Uterus (tissue), 4 donors: ENCODE measurements at places on chromosomes 7 and 10. TPM values are rescaled to one million over a fixed set of nuclear protein-coding genes. Genes with fewer than 3 reads are reported as not detected.

The TCTN3 gene
- 28.7 TPM for total RNA-seq

The BLVRA gene
- 20.4 TPM for total RNA-seq

DNA sequence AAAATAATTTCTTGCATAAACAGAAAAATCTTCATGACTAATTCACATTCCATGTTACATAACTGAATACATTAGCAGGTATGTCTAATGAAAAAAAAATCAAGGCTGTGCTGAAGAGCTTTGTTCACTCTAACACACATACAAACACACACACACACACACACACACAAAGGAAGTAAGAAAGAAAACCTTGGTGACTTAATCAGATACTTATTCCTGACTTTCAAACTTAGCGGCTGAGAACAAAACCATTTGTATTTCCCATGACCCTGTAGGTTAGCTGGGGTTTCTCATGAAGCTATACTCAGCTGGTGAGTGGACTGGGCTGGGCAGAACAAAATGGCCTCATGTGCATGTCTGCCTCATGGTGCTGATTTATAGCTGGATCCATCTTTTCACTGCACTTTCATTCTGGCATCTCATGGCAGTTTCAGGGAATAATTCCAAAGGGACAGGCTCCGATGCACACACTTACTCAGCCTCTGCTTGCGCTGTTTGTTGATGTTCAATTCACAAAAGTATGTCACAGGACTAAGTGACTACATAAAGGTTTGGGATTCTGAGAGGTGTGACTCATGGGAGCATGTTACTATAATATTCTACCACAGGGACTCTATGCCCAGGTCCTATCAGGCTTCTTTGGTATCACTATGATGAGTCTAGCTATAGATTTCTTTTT is 161.2 kb downstream of the PCLO start:
- no peak for DNase-seq
- H3K4me3 ChIP-seq = no peak overlapping the region
- no peaks in the 10 kb centered on the region for H3K4me1 ChIP-seq
- no peaks in the 10 kb centered on the region for H3K36me3 ChIP-seq

- no peaks in the 10 kb centered on the region for H3K4me1 ChIP-seq
- no peaks in the 10 kb centered on the region for H3K27me3 ChIP-seq
- H3K36me3 ChIP-seq = no peaks in the 10 kb centered on the region
- DNase-seq = peak; percentile 74
Measured at GRCh38 chr7:95545007-95545615, 51.2 kb downstream of the PDK4 start.

- H3K27me3 ChIP-seq = no peaks in the 10 kb centered on the region
- DNase-seq = no peak
- no peak overlapping the region for H3K4me3 ChIP-seq
- no peaks in the 10 kb centered on the region for H3K4me1 ChIP-seq
- no peaks in the 10 kb centered on the region for H3K36me3 ChIP-seq
- no peak overlapping the region for H3K27ac ChIP-seq
Measured at GRCh38 chr7:157851501-157852067, 514.8 kb downstream of the DNAJB6 start.

- no peak overlapping the region for H3K4me3 ChIP-seq
- H3K4me1 ChIP-seq = no peaks in the 10 kb centered on the region
- H3K27ac ChIP-seq = no peak overlapping the region
- DNase-seq = no peak
- no peaks in the 10 kb centered on the region for H3K27me3 ChIP-seq
- H3K36me3 ChIP-seq = no peaks in the 10 kb centered on the region
Measured at GRCh38 chr10:126520751-126521317, 132.6 kb upstream of the ADAM12 start.

DNA sequence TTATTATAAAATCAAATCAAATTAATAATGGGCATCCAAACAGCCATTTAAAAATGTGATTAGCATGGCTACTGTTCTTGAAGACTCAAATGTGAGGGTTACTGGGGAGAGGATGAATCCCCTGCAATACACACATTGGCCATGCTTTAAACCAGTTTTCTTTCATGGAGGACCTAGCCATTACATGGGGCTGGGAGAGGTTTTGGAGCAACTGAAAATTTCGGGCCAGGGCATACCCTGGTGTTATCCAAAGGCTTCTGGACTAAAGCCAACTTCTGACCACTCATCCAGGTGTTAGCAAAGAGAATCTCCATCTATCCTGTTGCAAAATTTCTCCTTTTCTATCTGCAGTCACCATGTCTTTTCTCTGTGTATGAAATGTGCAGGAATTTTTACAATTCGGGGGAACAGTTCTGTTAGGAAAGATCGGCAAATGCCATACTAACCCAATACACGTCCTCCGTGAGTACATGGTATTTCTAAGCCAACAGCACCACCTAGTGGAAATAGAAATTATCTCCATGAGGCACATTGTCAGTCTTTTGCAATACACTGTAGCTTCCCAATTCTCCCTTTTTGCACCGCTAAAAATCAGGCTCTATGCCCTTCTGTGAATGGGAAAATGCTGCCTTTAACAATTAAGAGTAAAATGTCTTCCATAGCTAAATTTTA is 47.0 kb upstream of the ZNF107 start:
- no peak for DNase-seq
- H3K4me1 ChIP-seq = no peaks in the 10 kb centered on the region
- no peak overlapping the region for H3K4me3 ChIP-seq
- no peaks in the 10 kb centered on the region for H3K27me3 ChIP-seq
- H3K27ac ChIP-seq = no peak overlapping the region

- no peaks in the 10 kb centered on the region for H3K27me3 ChIP-seq
- H3K27ac ChIP-seq = no peak overlapping the region
- H3K36me3 ChIP-seq = no peaks in the 10 kb centered on the region
- H3K4me3 ChIP-seq = no peak overlapping the region
- no peaks in the 10 kb centered on the region for H3K4me1 ChIP-seq
Measured at GRCh38 chr10:6494936-6495592, 85.0 kb downstream of the PRKCQ start.

GRCh38 chr7:143901332-143901667 is 676 bp downstream of the TCAF1 start:
- DNase-seq = peak; percentile 46
- H3K27me3 ChIP-seq = no peaks in the 10 kb centered on the region
- peak overlapping the region; percentile 97 for H3K27ac ChIP-seq
- H3K4me1 ChIP-seq = no peaks in the 10 kb centered on the region
- H3K36me3 ChIP-seq = no peaks in the 10 kb centered on the region

GRCh38 chr10:125072794-125073193 is 87.6 kb downstream of the CTBP2 start:
- no peaks in the 10 kb centered on the region for H3K36me3 ChIP-seq
- DNase-seq = no peak
- no peak overlapping the region for H3K4me3 ChIP-seq
- no peaks in the 10 kb centered on the region for H3K27me3 ChIP-seq
- no peaks in the 10 kb centered on the region for H3K4me1 ChIP-seq
- H3K27ac ChIP-seq = no peak overlapping the region

- no peak overlapping the region for H3K27ac ChIP-seq
- H3K4me1 ChIP-seq = no peaks in the 10 kb centered on the region
- H3K27me3 ChIP-seq = no peaks in the 10 kb centered on the region
- H3K36me3 ChIP-seq = no peaks in the 10 kb centered on the region
Measured at GRCh38 chr7:18828260-18828993, 289.0 kb downstream of the TWIST1 start.

DNA sequence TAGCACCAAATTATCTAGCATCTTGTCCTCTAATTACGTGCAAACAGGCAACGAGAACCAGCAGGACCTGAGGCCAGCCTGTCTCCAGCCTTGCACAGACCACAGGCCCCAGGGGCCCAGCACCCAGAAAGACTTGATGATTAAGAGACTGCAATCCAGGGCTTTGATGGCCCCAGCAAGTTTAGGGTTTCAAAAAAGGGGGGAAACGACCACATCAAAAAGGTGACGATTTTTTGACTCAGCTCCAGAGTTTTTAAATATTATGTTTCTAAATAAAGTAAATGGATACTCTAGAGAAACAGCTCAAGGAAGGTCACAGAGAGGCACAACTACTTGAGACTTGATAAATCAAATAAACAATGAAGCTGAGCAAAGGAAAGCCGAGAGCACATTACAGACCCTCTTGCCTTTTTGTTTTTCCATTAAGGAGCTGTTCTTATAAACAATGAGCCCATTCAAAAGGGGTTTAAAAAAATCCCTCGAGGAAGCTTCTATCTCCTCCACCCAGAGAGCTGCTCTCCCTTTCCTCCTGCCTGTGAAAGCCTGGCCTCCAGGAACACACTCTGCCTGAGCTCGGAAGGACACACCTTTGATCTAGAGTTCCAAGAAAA is 44.1 kb downstream of the GLI3 start:
- no peak for DNase-seq
